Activated T-cell treated with anti-CD3 and anti-CD28 coated beads for 24 hours (primary cell): ENCODE measurements at places on chromosomes 2 and 18.

DNA sequence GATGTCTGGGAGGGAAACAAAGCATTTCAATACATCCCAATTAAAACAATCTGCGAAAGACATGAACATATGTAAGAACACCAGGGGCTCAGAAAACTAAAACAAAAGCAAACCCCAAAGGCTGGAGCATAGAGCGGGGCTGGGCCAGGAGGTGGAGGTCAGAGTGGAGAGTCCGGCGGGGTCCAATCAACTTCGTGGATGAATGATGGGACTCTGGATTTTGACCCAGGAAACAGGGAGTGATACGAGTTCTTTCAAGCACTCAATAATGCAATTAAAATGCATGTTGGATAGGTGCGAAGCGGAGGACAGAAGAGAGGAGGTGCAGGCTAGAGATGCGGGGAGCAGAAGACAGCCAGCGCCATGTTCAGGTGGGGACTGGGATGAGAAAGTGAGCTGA, 200.7 kb upstream of the PXDN start:
- no peak for DNase-seq

DNA sequence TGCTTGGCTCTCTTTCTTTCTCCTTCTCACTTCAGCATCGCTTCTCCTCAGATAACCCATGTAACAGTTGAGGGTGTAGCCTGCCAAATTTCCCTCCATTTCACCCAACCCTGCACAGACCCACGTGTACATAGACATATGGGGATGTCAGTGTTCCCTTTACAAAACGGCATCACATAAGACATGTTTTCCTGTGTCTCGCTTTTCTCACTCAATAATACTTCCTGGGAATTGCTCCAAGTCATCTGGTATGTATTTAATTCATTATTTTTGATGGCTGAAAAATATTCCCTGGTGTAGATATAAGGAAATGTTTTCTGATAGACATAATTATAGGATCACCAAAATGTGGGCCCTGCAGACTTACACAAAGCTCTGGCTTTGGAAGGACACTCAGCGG, 176.8 kb downstream of the LOXHD1 start:
- DNase-seq: no peak

DNA sequence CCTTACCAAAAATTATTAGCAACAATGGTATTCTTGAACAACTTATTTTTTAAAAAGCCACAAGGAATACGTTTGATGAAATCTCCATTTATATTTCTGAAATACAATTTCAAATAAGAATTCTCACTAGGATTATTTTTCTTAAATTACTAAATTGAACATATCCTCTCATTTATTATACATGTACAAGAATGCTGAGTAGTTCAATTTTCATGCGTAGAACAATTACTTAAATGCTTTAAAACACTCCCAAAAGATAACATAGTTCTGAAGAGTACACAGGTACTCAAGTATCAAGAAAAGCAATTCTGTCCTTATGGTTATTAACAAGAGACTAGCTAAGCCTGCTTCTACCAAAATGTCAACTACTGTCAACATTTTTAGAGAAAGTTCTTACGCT, 268.1 kb downstream of the ZNF385B start:
- DNase-seq: no peak

GRCh38 chr18:32549248-32550110, 78.8 kb upstream of the GAREM1 start:
- DNase-seq: peak; percentile 19

DNA sequence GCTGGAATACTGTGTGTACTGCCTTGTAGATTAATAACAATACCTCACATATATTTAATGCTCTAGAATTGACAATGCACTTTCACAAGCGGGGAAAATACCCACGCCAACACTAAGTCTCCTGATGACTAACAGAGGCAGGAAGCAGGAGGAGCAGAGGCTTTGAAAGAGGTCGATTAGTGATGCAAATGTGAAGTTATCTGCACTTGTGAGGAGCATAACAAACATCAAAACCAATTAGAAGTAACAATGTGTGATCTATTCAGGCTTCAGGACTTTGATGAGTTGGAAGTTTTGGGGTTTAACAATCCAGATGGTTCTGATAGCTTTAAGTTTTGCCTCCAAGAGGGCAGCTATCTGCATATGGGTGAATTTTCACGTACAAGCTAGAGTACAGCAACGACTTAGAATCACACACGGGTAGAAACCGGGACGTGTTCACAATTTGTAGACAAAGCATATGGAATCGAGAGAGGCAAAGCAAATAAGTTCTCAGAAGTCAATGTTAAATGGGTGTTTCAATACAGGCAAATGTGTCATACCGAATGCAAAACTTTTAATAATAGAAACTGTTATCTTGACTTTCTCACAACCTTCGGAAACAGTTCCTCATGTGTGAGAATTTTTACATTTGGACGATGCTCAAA, 114.5 kb downstream of the METTL8 start:
- DNase-seq: peak; percentile 61

DNA sequence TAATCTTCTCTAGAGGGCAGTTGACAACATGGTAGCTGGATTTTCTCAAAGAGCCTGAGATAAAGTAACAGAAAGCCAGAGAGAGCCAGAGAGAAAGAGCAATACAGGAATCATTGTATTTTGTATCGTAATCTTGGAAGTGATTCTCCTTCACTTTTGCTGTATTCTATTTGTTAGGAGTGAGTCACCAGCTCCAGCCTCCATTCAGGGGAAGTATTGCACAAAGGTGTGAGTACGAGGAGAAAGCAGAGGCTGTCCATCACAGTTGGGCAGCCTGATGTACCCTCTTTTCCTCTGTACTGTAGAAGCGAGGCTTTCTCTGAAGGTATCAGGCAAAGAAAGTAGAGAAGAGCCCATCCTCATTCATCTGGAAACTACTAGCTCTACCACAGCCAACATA, 176.8 kb downstream of the KCNS3 start:
- DNase-seq: no peak

- DNase-seq: no peak
Observed at GRCh38 chr2:241188361-241189092, at the start of gene ANO7. Gene ANO7 (plus strand): TSS chr2:241188677. CDS start chr2:241190064, 1,387 bp downstream.

GRCh38 chr2:216222650-216223352, 113.7 kb downstream of the XRCC5 start:
- no peak for DNase-seq

DNA sequence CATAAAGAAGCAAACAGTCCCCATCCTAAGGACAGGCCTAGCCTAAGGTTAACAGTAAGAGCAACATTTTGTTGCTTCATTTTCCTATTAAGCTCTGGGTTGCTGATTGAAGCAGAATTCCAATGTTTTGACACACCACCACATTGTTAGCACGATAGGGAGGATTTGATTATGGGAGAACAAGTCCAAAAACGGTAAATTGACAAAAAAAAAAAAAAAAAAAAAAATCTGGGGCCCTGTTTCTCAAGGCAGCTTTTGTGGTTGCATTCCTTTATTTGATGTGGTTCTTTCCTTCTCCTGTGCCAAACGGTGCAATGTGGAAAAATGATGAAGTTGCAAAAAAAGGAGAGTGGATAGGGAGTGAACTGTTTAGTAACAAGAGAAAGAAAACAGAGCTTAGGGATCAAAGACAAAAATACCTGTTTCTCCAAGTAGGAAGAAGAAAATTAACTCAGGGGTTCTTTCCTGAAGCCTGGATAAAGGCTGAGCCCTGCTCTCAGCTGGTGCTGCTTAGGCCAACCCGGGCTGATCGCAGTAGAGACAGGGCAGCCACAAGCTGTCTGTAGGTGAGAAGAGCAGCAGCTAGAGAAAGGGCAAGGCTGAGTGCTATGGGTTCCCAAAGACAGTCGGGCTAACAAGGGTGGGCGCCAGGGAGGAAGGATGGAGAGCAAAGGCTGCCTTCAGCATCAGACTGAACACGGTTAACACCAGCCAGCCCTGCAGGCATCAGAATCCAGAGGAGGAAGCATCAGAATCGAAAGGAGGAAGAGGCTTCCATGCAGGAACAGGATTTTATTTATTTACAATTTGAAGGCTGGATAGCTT, 167.8 kb upstream of the FOSL2 start:
- DNase-seq: no peak

GRCh38 chr2:187058198-187058597, 209.2 kb upstream of the ZSWIM2 start:
- no peak for DNase-seq

- no peak for DNase-seq
Observed at GRCh38 chr2:110788976-110789375, 56.6 kb downstream of the ACOXL start.

- no peak for DNase-seq
Observed at GRCh38 chr2:215711471-215712034, 275.7 kb upstream of the FN1 start.

- no peak for DNase-seq
Observed at GRCh38 chr2:177315364-177315763, 50.8 kb upstream of the NFE2L2 start.

DNA sequence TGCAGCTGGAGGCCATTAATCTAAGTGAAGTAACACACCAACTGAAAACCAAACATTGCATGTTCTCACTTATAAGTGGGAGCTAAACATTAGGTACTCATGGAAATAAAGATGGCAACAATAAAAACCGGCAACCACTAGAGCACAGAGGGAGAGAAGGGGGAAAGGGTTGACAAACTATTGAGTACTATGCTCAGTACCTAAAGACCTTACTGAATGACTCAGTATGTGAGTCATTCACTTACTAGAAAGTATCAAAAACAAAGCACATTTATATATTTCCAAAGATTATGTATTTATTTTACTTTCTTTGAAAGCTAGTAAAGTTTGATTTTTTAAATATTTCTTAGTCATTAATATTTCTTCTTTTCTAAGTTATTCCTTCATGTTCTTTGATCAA, 48.9 kb downstream of the ZNF385B start:
- no peak for DNase-seq

DNA sequence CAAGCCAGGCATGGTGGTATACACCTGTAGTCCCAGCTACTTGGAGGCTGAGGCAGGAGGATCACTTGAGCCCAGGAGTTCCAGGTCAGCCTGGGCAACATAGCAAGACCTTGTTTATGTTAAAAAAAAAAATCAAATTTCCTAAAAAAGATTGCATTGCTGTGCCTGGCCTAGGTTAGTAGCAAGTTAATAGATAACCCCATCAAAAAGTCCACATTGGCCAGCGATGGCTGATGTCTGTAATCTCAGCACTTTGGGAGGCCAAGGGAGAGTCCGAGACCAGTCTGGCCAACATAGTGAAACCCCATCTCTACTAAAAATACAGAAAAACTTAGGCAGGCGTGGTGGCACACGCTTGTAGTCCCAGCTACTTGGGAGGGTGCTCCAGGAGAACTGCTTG, 38.7 kb downstream of the PARD6G start:
- no peak for DNase-seq

- DNase-seq: no peak
Observed at GRCh38 chr2:230627806-230628724, 84.6 kb upstream of the CAB39 start.

- DNase-seq: no peak
Observed at GRCh38 chr2:157441072-157441454, 2.8 kb downstream of the CYTIP start.

DNA sequence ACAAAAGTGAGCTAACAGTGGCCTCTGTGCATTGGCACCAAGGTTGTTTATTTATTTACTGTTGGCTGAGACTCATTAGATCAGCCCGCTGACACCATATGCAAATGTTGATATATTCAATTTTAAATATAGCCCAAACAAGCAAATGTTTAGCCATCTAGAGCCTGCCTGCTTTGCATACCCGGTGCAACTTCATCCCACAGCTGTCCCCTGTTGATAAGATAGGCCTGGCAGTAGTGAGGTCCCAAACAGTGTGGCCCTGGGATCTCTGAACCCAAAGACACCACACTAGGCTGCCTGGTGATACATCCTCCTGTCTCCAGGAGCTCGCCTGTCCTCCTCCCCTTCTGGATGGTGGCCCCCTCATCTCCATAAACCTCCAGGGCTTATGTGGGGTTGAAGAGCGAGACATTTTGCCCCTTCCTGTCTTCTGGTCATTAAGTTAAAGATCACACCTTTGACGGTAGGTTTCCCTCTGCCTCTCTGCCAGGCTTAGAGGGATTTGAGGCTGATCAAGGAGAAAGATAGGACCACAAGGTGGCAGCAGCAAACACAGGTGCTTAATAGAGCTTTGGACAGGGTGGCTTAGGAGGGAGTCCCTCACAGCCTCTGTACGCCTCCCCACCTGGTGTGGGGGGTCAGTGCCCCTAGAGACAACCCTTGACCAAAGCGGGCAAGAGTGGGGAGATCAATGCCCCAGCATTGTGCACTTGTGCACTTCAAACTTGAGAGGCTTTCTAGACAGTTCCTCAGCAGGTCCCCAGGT, 23.7 kb upstream of the MYO5B start:
- peak; percentile 12 for DNase-seq

DNA sequence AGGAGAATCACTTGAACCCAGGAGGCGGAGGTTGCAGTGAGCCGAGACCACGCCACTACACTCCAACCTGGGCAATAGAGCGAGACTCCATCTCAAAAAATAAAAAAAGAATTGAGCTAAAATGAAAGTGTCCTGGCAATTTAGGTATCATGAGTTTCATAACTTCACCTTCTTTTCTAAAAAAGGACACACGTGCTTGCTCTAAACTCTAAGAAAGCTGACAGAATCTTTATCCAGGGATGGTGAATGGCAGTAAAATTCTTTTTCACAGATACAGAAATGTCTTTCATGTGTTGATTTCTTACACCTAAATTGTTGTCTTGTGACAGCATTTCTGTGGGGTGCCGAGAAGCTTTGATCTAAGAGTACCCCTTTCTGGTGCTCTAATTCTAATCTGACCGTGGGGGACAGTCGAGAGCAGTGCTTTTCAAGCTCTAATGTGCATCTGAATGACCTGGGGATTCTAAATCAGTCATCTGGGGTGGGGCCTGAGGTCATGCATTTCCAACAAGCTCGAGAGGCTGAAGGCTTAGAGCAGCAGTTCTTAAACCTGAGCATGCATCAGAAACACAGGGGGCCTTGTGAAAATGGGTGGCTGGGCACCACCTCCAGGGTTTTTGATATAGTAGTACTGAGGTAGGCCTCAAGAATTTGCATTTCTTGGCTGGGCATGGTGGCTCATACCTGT, 42.1 kb upstream of the REL start:
- DNase-seq: no peak

DNA sequence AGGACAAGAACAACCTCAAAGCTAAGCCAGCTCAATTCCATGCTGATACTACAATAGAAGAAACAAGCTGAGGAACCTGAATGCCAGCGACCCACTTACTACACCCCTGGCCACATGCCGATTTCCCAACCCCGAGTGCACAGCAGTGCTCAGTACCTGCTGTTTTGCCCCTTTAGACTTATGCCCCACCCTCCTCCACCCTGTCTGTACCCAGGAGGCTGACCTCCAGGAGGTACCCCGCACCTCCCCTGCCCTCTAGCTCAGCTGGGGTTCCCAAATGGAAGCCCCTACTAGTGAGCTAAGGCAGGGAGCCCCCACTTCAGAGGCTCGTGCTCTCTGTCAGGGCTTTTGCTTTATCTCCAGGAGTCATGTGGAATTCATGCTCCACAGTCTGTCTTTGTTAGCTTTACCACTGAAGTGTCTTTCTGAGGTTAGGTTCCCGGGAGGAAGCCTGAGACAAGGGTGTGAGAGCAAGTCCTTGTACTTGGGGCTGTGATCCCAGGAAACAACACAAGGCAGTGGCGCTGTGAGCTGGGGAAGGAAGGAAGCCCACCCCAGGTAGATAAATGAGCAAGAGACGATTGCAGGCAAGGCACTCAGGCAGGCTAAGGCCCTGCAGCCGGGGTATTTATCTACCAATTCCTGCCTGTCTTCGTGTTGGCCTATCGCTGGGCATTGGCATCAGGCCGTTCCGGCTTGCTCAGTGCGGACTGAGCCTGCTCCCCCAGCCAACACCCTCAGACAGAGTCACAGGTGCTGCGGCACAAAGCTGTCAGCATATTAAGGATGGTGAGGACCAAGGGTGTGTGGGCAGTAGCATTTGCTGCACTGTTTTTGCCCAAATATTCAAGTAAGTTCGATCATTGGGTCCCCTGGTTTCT, 220.5 kb downstream of the CYP26B1 start:
- no peak for DNase-seq

- DNase-seq: no peak
Observed at GRCh38 chr2:135573620-135574019, 42.3 kb downstream of the R3HDM1 start.
